Thoracic aorta (tissue), 2 donors: ENCODE measurements at places on chromosomes 2 and 18. TPM values are rescaled to one million over a fixed set of nuclear protein-coding genes. Genes with fewer than 3 reads are reported as not detected.

Gene CCDC68
- 18.4 TPM for total RNA-seq

Gene FOXD4L1
- 0.21 TPM for total RNA-seq

Gene AMER3
- not detected for total RNA-seq

GRCh38 chr2:204672772-204673171 lies 127.5 kb downstream of the PARD3B start:
- no peak for DNase-seq

GRCh38 chr18:45687621-45688020 lies 36.4 kb upstream of the SLC14A1 start:
- DNase-seq: no peak

DNA sequence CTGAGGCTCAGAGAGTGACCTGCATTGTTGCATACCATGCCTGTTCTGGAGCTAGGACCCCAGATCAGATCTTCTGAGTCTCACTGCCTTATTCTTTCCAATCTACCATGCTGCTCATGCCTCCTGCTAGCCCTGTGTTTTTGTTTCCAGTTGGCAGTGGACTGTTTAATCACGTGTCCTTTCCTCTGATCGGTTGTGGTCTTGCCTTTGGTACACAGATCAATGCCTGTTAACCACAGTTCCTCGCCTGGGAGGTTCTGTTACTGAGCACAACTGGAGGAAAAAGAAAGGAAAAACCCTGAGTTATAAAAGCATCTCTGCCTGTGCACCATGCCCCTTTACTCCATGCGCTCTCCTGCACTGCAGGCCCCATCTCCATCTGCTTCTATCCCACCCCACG lies 329.1 kb downstream of the SETBP1 start:
- no peak for DNase-seq
